ENCODE measurements at places on chromosomes 2 and 18. TPM values are rescaled to one million over a fixed set of nuclear protein-coding genes. Genes with fewer than 3 reads are reported as not detected.
A peak's percentile ranks its signal among the peaks of the same experiment; 100 is the strongest.

DNA sequence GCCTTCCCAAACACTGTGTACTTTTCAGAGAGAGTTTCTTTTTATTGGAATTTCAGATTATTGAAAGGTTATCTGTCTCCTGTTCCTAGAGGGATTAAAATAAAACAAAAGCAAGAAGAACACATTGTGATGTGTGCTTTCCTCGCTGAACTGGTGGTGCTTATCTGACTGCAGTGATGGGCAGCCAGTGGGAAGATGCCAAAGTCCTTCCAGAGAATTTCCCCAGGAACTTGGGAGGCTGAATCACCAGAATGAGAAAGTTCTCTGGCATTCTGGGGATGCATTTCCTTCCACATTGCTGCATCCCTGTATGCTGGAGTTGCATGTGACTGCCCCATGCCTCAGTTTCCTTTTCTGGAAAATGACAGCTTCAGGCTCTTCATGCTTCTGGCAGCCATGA lies 53.9 kb upstream of the SEC11C start:
- peak; percentile 62 for DNase-seq

DNA sequence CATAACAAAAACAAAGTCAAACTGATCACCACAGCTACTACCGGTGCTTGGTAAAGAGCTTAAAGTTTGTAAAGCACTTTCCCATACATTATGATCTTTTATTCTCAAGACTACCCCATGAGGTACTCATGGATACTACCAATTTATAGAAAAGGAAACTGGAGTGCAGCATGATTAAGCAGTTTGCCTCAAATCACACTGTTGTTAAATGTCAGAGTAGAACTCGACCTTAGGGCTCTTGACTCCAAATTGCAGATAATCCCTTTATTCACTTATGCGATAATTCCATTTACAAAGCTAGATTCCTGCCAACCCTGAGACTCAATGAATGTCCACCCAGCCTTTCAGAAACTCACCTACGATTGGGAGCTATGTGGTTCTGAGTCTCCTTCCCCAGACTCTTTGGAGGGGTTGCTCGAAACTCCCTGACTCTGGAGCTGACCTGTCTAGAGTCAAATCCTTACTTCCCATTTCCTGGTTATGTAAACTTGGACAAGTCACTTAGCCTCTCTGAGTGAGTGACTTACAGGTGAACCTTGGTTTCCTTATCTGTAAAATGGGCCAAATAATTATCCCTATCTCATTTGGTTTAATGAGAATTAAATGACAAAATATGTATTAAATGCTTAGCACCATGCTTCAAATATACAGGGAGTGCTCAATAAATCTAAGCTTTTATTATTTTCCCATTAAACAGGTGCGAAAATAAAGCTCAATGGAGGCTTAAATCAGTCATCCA lies 47.4 kb downstream of the PSD4 start:
- DNase-seq: peak; percentile 33

The GALNT3 gene
- total RNA-seq: 60.3 TPM

- DNase-seq: no peak
Observed at GRCh38 chr2:190407662-190408537, at the start of gene MFSD6. Gene MFSD6, plus strand, starts transcription at chr2:190408355. Its CDS starts 27,675 bp downstream, at chr2:190436030.

DNA sequence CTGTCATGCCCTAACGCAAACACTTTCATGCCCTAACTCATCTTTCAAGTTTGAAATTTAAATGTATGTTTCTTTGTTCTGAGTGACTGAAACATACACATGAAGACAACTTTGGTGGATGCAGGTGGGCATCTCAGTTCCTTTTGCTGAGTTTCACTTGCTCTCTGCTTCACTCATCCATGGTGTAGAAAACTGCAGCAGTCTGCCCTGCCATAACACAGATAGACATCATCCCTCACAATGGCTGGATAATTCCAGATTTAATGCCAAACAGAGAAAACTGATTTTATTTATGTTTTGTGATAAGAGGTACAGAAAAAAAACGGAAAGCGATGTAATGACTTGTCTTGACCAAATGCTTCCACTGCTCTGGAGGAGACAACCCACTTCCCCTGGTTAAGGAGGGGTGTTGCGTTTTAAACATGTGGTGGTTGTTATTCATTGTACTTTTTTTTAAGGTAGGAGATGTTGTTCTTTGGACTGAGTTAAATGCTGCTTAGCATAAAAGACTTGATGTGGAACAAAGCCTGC lies 70.4 kb downstream of the RHBDD1 start:
- no peak for DNase-seq
